ENCODE measurements at places on chromosomes 1 and 21.

GRCh38 chr21:22120616-22121266 is 1122.5 kb downstream of the NCAM2 start:
- no peak for DNase-seq

DNA sequence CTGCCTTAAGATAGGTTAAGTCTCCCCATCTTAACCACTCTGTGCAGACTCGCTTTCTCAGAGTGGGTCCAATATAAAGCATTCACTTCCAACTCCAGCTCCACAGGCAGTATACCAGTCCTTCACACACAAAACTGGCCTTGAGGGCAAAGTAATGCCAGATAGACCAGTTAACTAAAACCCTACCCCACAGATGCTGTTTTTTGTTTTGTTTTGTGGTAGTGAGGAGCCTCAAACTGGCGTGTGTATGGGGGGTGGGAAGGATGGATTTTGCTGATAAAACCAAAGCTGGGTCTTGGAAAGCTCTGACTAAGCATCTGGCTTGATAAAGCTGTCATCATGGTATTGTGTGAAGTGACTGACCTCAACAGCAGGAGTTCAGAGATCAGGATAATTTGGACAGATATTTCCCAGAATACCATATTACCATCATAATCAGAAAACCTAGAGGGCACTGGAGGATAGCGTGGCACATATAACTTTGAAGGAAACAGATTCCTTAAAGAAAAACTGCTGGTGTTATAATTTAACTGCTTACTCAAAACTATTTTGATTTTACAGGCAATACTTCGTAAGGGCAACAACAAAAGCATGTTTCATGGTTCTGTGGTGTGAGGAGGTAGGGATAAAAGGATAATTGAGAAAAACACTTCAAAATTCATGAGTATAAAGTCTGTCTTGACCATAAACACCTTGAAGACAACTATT is 29.6 kb upstream of the CPLANE2 start:
- no peak for DNase-seq

DNA sequence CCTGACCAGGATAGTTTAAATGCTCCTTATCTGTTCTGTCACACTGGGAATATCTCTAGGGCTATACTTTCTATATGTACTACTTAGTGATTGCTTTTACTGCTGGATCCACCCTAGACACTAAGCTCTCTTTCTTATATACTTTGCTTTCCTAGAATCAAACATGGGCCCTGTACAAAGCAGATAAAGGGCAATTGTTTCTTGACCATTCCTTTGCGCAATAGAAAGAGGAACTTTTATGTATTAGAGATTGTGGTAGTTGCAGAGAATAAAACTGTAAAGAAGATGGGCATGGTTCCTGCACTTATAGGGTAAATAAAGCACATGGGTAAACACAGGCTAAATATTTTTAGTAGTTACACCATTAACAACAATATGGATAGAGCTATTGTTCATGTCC is 58.8 kb downstream of the ATP6V1G3 start:
- no peak for DNase-seq

DNA sequence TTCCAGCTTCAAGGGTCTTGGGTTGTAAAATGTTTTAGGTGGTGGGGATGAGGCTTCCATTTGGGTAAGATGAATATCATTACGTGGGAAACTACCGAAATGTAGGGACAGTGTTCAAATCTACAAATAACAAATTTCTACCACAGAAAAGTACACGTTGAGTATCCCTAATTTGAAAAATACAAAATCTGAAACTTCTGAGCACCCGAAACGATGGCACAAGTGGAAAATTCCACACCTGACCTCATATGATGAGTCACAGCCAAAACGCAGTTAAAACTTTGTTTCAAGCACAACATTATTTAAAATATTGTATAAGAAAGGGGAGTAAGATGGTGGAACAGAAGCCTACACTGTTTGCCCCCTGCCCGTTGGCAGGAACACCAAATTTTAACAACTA is 8.8 kb upstream of the HENMT1 start:
- DNase-seq, result no peak

- DNase-seq, result no peak
These were observed 54.9 kb downstream of the SLC30A7 start for GRCh38 chr1:100950781-100951180.

GRCh38 chr1:19083081-19083480 is 126.6 kb upstream of the IFFO2 start:
- no peak for DNase-seq
